Metanephros (tissue), 2 donors: ENCODE measurements at places on chromosomes 3 and 15. TPM values are rescaled to one million over a fixed set of nuclear protein-coding genes. Genes with fewer than 3 reads are reported as not detected.

C3orf85 gene
- total RNA-seq = 3.6 TPM

CHRNB4 gene
- total RNA-seq = 2.0 TPM

GLDN gene
- 0.99 TPM for total RNA-seq

HAUS2 gene
- 25.0 TPM for total RNA-seq

CSNK1G1 gene
- 31.1 TPM for total RNA-seq

SI gene
- under 0.01 TPM for total RNA-seq

SLC35G2 gene
- total RNA-seq = 6.8 TPM

SLC12A1 gene
- total RNA-seq = 578 TPM

NR1I2 gene
- 0.47 TPM for total RNA-seq

EBLN2 gene
- 12.1 TPM for total RNA-seq

PPM1L gene
- total RNA-seq = 17.7 TPM

GP5 gene
- 1.6 TPM for total RNA-seq
